ENCODE measurements at places on chromosomes 1 and 21.

DNA sequence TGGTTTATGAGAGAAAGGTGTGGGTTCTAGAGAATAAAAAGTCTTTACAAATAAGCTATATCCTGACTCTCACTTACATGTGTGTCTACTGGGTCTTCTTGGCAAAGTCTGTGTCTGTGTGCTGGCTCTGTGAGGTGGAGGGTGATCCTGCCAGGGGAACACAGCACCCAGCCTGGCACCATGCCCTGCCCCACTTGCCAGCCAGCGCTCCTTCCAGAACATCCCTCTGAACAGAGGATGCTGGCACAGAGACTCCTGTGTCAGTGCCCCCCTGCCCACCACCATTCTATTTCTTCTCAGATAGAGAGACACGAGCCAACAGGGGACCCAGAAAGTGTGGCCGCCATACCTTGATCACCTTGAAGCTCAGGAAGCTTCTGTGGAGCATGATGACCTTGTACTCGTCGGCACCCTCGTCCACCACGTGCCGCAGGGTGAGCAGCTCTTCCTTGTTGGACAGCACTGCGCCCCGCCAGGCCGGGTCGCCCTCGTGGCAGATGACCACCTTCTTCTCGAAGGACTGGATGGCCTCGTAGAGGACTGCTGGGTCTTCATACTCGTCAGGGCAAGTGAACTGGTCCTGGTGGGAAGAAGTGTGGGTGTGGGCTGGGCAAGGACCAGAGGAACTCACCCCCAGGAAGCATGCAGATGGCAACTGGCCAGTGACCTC is 49.7 kb downstream of the NTPCR start:
- DNase-seq = no peak

- no peak for DNase-seq
Measured at GRCh38 chr1:232179896-232180778, 449.8 kb downstream of the SIPA1L2 start.

GRCh38 chr1:17119773-17120480 is 676 bp upstream of the PADI2 start:
- DNase-seq = no peak

- no peak for DNase-seq
Measured at GRCh38 chr1:54415991-54416390, 9.8 kb upstream of the SSBP3 start.

GRCh38 chr1:28538286-28538685 is 14.6 kb upstream of the TRNAU1AP start:
- DNase-seq = no peak

DNA sequence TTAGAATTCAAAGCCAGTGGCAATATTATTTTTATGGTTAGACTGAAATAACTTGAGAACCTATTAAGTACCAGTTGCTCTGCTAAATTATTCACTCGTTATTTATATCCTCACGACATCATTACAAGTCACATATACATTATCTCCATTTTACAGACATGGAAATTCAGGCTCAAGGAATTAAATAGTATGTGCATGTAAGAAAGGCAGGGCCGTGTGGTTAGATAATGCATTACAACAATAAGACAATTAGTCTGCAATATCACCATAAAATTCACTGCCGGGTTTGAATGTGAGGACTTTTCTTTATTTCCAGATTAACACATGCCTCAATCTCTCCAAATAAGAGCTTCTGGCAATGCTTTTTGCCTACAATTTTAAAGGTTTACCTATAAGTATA is 523.4 kb downstream of the PTBP2 start:
- DNase-seq = no peak

- DNase-seq = no peak
Measured at GRCh38 chr1:229372251-229372650, 29.4 kb upstream of the CCSAP start.
